ENCODE measurements at places on chromosomes 2 and 18.

- no peak for DNase-seq
Measured at GRCh38 chr2:236753606-236754270, 184.1 kb downstream of the ACKR3 start.

GRCh38 chr2:161873707-161874106 is 200.3 kb downstream of the DPP4 start:
- no peak for DNase-seq

GRCh38 chr2:47087051-47087450 is 68.1 kb downstream of the STPG4 start:
- DNase-seq, result no peak

- DNase-seq, result no peak
Measured at GRCh38 chr2:110748489-110748867, 16.1 kb downstream of the ACOXL start.

DNA sequence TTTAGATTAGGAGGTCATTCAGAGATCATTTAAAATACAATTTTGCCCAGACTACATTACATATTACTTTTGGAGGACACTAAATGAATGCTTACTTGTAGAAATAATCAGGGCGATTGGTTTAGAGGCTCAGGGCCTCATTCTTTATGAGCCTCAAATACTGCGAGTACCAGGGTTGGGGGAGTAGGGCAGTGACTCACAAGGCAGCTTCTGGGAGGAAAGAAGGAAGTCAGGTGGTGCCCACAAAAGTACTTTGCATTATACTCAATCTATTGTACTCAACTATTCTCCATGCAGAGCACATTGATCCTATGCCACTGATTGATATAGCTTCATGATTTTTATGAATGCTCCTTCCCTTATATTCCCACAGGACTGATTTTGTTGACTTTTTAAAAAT is 166.9 kb downstream of the SOCS6 start:
- DNase-seq, result no peak

DNA sequence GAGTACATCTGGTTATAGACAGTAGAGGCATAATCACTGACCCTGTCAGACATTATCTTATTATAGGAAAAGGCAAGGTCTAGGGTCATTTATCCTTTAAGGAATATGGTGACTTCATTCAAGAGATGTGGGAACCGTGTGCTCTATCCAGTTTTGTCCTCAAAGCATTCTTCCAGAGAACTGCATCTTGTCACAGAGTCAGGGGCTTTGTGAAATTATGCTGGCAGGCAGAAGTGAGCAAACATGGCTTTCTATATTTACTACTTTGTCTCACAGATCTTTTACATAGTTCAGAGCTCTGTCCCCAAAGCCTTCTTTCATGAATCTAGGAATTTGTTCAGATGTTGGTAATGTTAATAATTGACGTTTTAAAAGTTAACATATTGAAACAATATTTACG is 177.4 kb downstream of the ASXL3 start:
- no peak for DNase-seq

DNA sequence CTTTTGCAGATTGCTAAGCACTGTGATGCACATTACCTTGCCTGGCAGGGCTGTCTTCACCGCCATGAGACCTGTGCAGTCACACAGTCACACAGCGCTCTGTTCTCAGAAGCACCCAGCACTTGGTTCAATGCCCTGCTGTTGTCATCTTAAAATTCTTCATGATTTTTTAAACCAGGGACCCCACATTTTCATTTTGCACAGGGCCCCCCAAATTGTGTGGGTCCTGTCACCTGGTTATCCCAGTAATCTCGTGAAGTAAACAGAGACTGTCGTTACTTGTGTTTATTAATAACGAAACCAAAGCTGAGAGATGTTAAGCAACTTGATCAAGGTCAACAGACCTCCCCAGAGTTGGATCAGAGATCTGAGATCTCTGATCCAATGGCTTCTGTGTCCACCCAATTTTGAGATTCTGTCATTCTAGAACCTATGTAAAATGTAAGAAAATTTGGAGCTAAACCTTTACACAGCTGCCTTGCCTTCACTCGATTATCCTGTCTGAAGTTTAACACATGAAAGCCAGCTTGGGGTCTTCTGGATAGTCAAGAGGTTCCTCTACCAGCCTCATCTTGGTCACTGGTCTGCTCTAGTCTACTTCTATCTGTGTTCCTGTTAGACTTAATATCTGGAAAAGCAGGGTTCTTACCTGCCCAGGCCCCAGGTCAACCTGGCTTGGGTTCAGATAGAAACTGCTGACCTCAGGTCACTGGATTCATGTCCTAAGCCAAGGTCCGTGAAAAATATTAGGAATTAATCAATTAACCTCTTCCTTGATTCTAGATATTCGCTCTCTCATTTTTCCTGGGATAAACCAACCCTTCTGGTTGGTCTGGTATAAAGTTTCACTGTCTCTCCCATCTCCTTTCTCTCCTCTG is 13.7 kb upstream of the TTC39C start:
- DNase-seq, result no peak

DNA sequence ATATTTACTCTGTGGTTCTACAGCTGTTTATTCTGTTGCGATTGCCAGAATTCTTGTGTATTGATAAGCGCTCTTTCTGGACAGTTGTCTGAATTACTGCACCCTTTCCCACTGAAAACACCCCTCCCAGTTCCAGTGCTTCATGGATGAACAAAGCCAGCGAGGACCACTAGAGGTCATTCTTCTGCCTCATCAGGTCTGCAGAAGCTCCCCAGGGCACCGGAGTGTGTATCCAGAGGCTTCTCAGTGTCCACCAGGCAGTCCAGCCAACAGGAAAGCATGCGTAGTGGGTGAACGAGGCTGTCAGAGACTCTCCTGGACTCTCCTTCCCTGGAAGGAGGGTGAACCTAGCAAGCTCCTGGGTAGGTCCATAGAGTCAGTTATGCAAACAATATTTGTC is 40.6 kb upstream of the INHBB start:
- peak; percentile 12 for DNase-seq

DNA sequence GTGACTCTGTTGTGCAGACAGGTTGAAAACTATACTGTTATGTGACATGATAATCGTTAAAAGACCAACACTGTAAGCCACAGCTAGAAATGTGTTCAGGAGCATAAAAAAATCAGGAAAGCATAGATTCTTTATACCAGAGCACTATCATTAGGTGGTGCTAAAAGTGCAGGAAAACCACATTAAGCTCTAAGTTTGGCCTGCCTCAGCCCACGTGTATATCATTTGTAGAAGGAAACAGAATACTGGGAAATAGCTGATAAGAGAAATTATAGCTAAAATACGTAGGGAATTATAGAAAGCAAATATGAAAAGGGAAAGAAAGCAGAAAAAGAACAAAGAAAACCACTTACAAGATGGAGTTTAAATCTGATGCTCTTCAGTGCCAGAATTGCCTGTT is 26.5 kb upstream of the C2orf74 start:
- peak; percentile 43 for DNase-seq

All from fibroblast of skin of abdomen (primary cell).